Left hindlimb (tissue), 1 donor: ENCODE measurements at places on chromosomes 6 and 20.
A peak's percentile ranks its signal among the peaks of the same experiment; 100 is the strongest.

DNA sequence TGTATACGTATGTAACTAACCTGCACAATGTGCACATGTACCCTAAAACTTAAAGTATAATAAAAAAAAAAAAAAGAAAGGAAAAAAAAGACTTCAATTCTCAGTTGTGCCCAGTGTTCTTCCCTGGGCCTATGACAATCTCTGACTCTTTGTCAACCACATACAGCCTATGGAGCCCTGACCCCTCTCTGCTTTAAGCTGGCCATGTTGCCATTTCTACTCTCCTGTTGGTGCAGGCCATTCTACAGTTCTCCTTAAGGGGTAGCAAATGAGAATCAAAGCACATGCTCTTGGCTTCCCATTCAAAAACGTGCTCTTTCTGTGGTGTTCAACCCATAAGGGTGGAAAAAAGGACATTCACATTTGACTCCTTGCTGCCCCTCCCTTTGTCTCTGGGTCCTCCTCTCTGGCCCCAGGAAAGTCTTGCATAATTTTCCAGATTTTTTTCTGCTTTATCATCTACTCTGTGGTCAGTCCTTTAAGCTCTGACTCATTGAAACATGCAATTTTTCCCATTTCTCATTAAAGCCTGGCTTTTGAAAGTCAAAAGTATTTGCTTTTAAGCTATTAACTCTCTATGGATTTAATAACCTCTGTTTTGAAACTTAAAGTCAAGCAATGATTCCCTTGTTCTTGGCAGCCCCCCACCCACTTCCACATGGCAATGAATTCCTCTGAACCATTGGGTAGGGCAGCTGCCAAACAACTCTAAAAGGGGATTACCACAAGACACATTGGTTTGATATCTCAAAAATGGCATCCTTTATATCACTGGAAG, 208.6 kb upstream of the MCHR2 start:
- DNase-seq, result no peak

DNA sequence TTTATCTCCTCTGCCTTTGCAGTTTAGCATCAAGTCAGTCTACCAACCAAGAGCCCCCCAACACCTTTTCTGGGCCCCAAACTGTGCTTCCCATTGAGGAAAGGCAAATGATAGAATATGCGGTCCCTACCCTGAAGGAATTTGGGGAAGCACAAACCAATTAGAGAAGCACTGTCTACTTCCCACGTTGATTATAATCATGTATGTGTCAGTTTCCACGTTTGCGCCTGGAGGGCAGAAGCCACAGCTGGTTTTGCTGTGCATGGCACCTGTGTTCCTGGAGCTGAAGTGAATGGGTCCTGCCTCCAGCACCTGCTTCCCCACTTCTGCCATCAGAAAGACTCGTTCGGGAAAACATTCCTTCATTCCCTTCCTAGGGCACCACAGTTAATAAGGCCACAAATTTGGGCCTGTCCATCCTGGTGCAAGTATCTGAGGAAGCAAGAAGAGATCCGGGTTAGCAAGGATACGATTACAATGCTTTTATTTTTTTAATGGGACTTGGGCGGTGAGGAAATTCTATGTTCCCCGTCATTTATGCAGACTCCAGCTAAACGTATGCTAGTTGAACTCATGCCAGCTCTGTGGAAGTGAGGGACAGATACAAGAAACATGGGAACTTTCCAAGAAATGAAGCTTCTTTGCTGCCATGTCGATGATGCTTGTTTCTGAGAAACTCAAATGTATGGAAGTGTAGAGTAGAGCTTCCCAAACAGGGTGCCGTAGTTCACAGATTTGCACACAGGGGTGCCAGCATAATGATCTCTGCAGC, 333.5 kb downstream of the NRN1 start:
- DNase-seq, result no peak

- no peak for DNase-seq
Observed at GRCh38 chr6:95848717-95849116, 167.1 kb upstream of the FUT9 start.

- no peak for DNase-seq
Observed at GRCh38 chr20:63172726-63173125, 43.2 kb downstream of the YTHDF1 start.

DNA sequence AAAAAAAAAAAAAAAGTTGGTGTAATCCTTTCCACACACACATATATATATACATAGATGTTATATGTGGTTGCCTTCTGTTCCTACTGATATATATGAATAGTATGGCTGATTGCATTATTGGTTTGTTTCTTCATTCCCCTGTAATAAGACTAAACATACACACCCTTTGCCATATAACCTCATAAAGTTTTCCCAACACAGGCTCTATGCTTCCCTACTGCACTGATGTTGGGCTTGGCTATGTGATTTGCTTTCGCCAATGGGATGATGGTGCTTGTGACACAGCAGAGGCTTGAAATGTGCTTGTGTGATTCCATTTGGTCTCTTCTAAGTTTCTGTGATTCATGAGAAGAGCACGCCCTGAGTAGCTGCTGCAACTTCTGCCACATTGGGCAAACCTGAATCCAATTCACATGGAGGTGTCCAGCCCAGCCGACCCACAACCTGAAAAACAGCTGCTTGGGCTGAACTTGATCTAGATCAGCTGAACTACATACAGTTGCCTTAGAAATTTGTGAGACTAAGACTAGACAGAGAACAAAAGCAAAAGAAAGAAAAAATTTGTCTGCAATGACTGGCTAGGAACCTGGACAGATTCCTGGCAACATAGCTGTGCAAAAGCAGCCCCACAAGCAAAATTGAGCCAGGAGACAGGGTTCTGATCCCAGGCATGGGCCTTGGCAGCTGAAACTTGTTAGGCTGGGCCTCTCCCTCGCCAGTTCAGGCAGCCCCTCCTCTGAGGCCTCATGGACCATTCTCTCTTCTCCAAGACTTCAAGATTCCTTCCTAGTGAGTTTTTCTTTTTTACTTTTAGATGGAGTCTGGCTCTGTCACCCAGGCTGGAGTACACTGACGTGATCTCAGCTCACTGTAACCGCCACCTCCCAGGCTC, 13.4 kb upstream of the TBC1D20 start:
- DNase-seq, result peak; percentile 46

- no peak for DNase-seq
Observed at GRCh38 chr6:89387516-89388201, 24.4 kb downstream of the RRAGD start.

DNA sequence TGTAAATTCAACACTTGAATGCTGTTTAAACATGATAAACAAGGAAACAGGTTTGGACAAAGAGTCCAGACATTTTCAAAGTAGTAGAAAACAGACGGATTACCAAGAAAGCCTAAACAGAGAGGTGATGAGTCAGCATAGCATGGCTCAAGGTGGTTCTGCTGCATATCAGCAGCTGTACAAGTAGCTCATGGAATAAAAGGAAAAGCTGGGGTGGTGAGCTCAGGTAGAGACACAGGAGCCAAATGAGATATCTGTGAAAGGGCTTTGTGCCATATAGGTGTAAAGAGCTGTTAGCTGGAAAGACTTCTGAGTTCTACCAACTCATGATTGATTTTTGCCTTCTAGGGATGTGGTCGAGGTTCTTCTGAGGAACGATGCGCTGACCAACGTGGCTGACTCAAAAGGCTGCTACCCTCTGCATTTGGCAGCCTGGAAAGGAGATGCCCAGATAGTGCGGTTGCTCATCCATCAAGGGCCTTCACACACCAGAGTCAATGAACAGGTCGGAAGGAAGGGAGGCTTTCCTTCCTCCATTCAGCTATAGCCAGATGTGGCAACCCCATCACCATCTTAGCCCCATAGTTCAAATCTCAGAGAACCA, 80.7 kb downstream of the ANKS1A start:
- no peak for DNase-seq

DNA sequence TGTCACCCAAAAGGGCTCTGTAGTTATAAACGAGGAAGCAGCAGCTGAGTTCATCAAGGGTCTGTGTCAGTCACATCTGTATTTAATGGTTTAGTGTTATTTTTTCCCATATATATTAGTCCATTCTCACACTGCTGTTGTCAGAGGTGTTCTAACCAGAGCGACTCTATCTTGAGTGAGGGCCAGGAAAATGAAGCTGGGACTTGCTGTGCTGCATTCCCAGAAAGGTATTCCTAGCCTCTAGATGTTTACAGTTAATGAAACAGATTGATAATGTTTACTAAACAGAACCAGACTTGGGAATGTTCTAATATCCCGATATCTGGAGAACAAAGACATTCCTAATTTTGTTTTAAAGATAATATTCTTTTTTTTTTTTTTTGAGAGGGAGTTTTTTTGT, 48.0 kb upstream of the SEC63 start:
- DNase-seq, result no peak

DNA sequence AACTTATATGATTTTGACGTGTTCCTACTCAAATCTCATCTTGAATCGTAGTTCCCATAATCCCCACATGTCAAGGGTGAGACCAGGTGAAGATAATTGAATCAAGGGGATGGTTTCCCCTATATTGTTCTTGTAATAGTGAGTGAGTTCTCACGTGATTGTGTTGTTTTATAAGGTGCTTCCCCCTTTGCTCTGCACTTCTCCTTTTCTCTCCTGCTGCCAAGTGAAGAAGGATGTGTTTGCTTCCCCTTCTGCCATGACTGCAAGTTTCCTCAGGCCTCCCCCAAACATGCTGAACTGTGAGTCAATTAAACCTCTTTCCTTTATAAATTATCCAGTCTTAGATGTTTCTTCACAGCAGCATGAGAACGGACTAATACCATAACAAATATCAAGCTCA, 83.2 kb downstream of the MANEA start:
- no peak for DNase-seq

DNA sequence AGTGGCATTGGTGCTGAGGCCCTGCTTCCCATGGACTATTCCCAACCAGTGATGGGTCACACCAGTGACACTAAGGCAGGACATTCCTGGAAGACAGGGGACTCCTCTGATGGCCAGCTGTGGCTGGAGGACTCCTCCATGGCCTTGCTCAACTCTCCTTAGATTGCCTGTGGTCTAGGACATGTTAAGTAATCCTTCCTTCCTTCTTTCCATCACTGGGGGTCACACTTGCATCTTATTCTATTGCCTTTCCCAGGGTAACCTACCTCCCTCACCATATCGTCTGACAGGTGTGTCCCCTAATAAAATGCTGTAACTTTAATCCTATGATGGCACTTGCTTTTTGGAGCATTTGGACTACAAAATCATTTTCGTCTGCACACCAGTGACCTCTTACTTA, 24.5 kb upstream of the HLA-A start:
- no peak for DNase-seq

DNA sequence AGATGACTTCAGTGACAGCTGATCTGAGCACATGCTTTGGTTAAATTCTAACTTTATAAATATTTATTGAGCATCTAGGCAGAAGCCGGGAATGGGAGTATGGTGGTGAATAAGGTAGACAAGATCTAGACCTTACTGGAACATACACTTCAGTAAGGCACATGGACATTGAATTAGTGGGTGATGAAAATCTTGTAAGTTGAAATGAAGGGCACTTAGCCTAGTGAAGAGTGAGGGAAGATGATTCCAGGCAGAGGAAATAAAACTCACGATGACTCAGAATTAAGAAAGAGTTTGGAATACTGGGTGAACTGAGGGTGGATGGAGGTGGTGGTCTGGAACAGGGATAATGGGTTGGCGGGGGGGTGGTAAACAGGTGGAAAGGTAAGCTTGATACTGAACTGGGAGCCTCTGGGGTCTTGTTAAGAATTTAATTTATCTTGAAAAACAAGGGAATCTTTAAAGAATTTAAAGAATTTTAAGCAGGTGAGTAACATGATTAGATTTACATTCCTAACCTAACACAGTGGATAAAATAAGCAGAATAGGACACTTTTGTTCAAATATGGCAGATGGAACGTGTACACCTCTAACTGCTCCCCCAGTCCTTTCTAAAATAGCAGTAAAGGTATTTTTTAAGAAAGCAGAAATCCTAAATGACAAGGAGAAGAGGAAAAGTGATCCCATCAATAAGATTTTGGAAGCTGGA, 75.2 kb upstream of the ARHGAP18 start:
- DNase-seq, result no peak

DNA sequence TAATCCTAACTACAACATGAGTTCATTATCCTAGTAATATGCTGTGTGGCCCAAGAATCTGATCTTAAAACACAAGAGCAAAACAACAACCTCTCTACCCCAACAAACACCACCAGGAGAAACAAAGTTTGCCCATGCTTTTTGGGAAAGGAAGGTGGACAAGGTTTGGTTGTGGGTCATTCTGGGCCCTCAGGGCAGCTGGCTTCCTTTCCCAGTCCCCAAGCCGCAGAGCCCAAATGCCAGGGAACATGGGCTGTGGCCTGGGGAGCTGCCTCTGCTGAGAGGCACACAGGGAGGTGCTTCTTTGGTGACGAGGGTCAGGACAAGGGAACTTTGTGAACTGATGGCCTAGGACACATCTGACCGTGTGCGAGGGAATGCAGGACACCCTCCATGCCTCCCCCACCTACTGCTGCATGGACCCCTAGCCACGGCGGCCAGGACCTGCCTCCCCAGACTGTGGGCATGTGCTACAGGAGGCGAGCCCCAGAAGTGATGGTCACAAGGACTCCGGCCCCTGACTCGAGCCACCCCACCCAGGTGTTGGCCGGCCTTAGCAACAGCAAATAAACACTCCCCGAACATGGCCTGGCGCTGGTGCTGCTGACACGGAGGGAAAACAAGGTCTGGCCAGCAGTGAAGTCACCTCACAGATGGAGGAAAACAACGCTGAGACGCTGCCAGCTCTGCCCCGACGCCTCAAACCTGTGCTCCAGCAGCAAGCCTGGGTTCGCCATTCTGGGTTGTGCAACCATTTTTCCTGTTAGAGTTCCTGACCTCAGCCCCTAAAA, 55.6 kb downstream of the RRBP1 start:
- peak; percentile 39 for DNase-seq

GRCh38 chr6:40896696-40897095, 142.3 kb downstream of the UNC5CL start:
- DNase-seq, result no peak

DNA sequence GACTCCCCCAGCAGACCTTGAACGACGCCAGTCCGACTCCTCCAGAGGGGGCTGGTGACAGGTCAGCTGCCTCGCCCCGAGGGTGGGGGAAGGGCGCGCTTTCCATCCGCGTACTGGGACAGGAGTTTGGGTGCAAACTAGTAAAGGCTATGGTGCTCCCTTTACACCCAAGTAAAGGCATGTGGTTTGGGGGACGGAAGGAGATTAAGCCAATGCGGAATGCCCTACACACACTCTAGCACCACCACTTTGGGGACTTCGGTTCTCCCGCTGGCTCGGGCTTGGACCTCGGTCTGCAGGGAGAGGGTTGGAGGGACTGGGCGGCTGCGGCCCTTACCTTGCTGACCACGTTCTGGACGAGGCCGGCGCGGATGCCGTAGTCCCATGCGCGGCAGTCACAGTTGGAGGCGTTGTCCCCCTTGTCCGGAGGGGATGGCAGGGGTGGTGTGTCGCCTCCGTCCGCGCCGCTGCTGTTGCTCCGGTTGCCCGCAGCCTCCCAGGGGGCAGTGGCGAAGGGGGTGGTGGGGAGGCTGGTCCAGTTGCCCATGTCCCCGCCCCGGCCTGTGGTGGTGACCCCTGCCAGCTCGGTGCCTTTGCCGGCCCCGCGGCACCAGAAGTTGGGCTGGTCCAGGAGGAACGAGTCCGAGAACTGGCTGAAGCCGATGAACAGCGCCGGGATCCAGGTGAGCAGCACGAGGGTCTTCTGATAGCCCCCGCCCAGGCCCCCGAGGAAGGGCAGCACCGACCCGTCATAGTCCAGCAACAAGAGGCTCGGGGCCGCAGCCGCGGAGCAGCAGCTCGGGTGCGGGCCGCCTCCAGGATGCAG, 1.1 kb downstream of the SLC22A23 start:
- DNase-seq, result no peak
